Activated B cell treated with CpG ODN at 0.5 μM for 24 hours (primary cell): ENCODE measurements at places on chromosomes 2 and 18. TPM values are rescaled to one million over a fixed set of nuclear protein-coding genes. Genes with fewer than 3 reads are reported as not detected.

The RAB6C gene
- total RNA-seq = not detected in 2 replicates

The C2orf92 gene
- 8.9 and 14.4 TPM in 2 replicates for total RNA-seq

The GPAT2 gene
- total RNA-seq = 4.5 and 4.9 TPM in 2 replicates

The DNER gene
- total RNA-seq = not detected in 2 replicates

The RAD51AP2 gene
- total RNA-seq = not detected in 2 replicates

The ANKRD53 gene
- 0.71 and 2.5 TPM in 2 replicates for total RNA-seq

DNA sequence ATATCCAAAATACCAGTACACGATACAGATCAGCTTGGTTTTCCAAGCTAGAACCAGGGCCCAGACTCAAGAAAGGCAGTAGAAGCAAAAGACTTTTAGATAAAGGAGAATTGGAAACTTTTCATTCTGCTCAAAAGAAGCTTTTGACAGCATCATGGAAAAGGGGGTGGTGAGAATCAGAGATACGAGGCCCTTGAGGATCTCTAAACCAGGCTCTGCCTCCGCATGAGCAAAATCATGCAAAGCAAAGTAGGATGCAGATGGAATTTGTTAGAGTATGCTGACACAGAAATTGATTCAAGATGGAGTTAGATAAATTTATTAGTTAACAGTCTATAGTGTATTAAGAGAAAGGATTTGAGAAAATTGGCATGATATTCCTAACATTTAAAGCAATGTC lies 39.8 kb downstream of the FAM98A start:
- H3K36me3 ChIP-seq = peaks cover 87% of the 10 kb centered on the region
- H3K27ac ChIP-seq = peak overlapping the region; percentile 8
- DNase-seq = no peak
- H3K27me3 ChIP-seq = no peaks in the 10 kb centered on the region
- H3K4me1 ChIP-seq = peaks cover 15% of the 10 kb centered on the region

- H3K36me3 ChIP-seq = no peaks in the 10 kb centered on the region
- H3K4me3 ChIP-seq = no peak overlapping the region
- no peak for DNase-seq
- no peaks in the 10 kb centered on the region for H3K4me1 ChIP-seq
Observed at GRCh38 chr2:7880566-7880965, 801.3 kb upstream of the ID2 start.

DNA sequence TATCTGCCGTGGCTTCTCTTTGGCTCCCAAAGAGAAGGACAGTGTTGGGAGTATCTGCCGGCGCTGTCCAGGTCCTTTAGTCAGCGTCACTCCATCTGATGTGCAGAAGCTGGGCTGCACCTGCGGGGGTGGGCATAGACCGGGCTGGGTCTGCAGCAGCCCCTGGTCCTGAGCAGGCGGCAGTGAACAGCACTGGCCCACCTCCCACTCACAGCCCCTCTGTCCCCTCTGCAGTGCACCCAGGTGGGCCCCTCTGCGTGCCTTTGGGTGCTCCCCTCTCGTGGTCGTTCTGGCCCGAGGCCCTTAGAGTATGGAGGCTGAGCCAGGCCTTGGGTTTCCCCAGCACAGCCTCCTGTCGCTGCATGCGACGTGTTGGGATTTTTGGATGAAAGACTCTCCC lies 95.7 kb downstream of the USP40 start:
- H3K4me3 ChIP-seq = no peak overlapping the region
- no peak for DNase-seq
- H3K4me1 ChIP-seq = no peaks in the 10 kb centered on the region
- H3K36me3 ChIP-seq = peaks cover 88% of the 10 kb centered on the region

DNA sequence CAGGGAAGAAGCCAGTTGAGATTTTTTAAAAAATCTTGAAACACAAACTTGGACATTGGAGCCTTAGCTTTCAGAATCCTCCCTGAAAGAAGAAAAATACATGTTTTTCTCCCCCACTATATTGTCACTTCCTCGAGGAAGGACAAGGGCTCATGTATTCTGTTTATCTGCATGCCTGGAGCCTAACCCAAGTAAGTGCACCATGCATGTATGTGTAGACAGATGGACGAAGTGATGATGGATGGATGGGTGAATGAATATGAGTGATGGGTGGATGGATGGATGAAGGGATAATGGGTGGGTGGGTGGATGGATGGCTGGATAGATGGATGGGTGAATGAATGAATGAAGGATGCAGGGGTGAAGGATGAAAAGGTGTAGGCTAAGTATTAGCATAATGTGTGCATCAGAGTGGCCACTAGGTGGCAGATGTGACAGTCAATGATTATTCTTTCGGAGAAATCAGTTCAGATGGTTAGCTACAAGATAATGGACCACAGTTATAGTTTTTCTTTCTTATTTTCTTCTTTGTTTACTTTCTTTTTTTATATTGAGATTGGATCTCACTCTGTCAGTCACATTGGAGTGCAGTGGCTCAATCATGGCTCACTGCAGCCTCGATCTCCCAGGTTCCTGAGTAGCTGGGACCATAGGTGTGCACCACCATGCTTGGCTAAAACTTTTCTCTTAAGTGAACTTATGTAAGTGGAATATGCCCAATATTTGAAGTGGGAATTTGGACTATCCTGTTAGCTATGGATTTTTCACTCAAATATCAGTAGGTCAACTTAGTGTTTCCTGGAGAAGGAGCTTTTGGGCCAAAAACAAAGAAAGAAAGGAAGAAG lies 18.5 kb upstream of the CCDC93 start:
- DNase-seq = no peak
- H3K27me3 ChIP-seq = peaks cover 24% of the 10 kb centered on the region
- peaks cover 14% of the 10 kb centered on the region for H3K4me1 ChIP-seq
- H3K27ac ChIP-seq = no peak overlapping the region

- no peak overlapping the region for H3K27ac ChIP-seq
- no peak for DNase-seq
- H3K4me3 ChIP-seq = peak overlapping the region; percentile 74
- no peaks in the 10 kb centered on the region for H3K27me3 ChIP-seq
- no peaks in the 10 kb centered on the region for H3K36me3 ChIP-seq
Observed at GRCh38 chr2:163348857-163349380, 386.9 kb downstream of the FIGN start.

DNA sequence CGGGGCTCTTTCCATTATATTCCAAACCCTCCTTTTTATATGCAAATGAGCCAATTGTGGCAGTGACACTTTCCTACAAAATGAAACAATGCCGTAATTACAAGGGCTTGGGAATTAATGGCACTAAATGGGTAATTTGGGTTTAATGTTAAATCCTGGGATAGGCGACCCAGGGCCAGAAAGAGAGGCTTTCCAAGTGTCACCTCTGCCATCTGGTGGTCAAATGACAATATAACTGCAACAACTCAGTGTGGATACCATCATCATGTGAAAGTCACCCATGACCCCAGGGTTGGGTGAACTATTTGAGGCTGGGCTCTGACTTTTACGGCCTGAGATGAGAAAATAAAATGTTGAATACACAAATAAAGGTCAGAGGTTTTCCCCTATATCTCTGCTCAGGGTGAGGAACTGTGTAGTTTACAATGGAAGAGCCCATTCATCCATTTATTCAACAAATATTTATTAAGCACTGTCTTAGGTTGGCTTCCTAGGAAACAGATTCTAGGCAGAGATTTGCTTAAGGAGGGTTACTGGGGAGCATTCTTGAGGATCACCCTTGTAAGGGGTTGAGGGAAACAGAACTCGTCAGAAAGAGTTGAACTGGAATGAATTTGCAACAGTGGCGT lies 13.6 kb upstream of the THADA start:
- DNase-seq = no peak
- no peak overlapping the region for H3K4me3 ChIP-seq
- no peaks in the 10 kb centered on the region for H3K4me1 ChIP-seq
- no peaks in the 10 kb centered on the region for H3K36me3 ChIP-seq
- no peak overlapping the region for H3K27ac ChIP-seq

DNA sequence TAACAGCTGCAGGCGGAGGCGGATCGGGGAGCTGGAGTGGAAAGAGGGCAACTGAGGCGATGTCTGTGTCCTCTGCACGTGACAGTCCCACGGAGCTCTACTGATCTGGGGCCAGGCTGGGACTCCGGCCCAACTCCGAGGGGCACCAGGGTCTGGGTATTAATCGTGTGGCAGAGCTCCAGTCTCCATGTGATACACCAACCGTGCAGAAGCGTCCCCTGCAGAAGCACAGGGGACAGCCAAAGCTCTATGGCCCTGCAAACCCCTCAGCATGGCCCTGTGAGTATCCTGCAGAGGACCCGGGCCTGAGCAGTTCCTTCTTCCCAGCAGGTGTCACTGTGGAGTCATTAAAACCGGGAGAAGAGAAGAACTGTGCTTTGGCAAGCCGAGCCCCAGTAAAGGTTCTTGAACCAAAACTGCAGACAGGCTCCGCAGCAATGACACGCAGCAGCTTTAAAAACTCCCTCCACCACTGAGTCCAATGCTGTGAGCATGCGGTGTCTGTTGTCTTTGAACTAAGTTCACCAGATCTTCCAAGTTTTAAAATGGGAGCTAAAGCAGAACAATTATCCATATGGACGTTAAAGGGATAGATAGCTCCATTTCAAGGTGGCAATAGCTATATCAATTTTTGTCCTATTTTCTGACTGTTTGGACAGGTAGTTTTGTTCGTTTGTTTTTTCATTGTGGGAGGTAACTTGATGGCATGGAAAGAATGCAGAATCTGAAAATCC lies 79.4 kb downstream of the TMEM182 start:
- H3K36me3 ChIP-seq = no peaks in the 10 kb centered on the region
- H3K27me3 ChIP-seq = no peaks in the 10 kb centered on the region
- no peak for DNase-seq
- no peak overlapping the region for H3K4me3 ChIP-seq

DNA sequence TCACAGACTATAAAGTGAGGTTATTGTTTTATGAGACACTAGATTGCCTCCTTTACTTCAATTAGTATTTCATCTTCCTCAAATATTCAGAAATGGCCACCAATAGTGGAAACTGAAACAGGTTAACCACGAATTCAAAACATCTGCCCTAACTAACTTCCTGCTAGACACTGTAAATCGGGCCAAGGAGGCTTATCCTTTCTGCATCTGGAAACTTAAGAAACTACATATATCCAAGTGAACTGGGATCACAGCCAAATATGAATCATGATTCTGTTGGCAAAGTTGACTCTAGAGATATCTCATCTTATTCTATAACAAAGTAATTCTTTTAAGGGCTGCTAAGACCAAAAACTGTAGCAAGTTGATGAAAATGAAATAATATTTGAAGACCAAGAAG lies 136.6 kb upstream of the ZC3H15 start:
- peaks cover 22% of the 10 kb centered on the region for H3K36me3 ChIP-seq
- H3K4me1 ChIP-seq = peaks cover 14% of the 10 kb centered on the region
- DNase-seq = no peak
- no peak overlapping the region for H3K27ac ChIP-seq
- no peaks in the 10 kb centered on the region for H3K27me3 ChIP-seq

- DNase-seq = no peak
- no peaks in the 10 kb centered on the region for H3K27me3 ChIP-seq
- no peak overlapping the region for H3K27ac ChIP-seq
- H3K4me1 ChIP-seq = no peaks in the 10 kb centered on the region
- H3K4me3 ChIP-seq = no peak overlapping the region
Observed at GRCh38 chr18:79476031-79476917, 80.5 kb downstream of the NFATC1 start.

DNA sequence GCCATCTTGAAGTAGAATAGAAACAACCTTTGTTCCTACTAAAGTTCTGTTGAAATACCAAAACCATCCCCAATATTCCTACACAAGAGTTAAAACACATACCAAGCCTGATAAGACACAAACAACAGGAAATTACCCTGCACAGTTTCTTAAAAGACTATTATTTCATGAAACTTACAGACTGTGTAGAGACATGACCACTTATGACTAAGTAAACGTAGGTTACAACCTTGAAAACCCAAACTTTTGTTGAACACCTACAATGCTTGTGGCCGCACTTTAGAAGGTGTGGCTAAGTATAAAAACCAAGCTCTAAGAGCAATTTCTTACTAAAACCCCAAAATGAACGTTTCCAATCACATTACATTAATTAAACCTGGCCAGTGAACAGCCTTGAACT lies 2.0 kb downstream of the SMAD2 start:
- DNase-seq = no peak
- peak overlapping the region; percentile 57 for H3K4me3 ChIP-seq
- H3K27ac ChIP-seq = no peak overlapping the region
- no peaks in the 10 kb centered on the region for H3K36me3 ChIP-seq

DNA sequence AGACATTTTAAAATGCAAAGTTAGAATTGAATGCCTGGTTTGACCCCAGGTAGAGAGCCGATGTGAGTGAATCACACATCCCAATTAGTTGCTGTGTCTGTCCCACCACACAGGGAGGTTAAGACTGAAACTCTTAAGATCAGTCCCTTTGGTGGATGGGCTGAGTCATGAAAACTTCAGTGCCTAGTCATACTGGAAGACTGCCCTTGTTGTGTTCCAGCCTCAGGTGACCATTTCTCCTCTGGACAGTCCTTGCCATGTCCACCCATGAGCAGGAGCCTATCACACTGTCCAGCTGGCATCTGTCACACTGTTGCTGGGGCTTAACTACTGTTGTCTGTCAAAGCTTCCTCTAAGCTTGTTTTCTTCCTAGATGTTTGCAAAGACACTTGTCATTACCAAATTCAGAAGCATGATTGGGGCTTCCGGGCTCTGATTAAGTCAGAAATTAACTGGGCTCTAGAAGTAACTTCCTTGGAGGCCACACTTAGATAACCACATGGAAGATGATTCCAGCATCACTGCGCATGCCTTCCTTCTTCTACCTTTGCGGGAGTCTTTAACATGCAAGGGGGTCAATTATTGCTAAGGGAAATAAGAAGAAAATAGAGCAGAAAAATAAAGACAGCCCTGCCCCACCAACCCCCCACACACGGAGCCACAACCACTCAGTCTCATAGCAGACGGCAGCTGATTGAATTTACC lies 21.3 kb downstream of the CYRIA start:
- H3K4me1 ChIP-seq = peaks cover 89% of the 10 kb centered on the region
- DNase-seq = no peak
- peak overlapping the region; percentile 41 for H3K27ac ChIP-seq
- peaks cover 84% of the 10 kb centered on the region for H3K36me3 ChIP-seq
- H3K4me3 ChIP-seq = no peak overlapping the region

DNA sequence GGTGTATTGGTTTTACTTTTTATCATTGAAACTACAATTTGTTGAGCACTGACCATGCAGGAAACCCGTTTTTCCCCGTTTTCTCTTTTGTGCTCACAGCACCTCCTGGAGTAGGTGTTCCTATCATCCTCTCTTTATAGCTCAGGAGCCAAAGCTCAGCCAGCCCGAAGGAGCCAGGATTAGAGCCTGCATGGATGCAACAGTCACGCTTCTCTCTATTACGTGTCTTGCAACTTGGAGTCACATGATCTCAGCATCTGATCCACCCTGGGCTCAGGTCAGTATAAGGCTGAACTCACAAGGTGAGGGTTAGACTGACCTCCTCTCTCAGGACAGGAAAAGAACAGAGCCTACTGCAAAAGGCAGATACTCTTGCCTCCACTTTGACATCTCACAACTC lies 150.5 kb downstream of the MBP start:
- no peak for DNase-seq
- H3K27me3 ChIP-seq = no peaks in the 10 kb centered on the region
- no peaks in the 10 kb centered on the region for H3K36me3 ChIP-seq
- peak overlapping the region; percentile 91 for H3K27ac ChIP-seq
- H3K4me3 ChIP-seq = peak overlapping the region; percentile 75
- H3K4me1 ChIP-seq = peaks cover 65% of the 10 kb centered on the region
